Stimulated activated CD8-positive, alpha-beta memory T cell treated with anti-CD3 and anti-CD28 coated beads, Interleukin-4, amount 100 ng/mL, for 4 hours (primary cell): ENCODE measurements at places on chromosomes 3 and 15.

DNA sequence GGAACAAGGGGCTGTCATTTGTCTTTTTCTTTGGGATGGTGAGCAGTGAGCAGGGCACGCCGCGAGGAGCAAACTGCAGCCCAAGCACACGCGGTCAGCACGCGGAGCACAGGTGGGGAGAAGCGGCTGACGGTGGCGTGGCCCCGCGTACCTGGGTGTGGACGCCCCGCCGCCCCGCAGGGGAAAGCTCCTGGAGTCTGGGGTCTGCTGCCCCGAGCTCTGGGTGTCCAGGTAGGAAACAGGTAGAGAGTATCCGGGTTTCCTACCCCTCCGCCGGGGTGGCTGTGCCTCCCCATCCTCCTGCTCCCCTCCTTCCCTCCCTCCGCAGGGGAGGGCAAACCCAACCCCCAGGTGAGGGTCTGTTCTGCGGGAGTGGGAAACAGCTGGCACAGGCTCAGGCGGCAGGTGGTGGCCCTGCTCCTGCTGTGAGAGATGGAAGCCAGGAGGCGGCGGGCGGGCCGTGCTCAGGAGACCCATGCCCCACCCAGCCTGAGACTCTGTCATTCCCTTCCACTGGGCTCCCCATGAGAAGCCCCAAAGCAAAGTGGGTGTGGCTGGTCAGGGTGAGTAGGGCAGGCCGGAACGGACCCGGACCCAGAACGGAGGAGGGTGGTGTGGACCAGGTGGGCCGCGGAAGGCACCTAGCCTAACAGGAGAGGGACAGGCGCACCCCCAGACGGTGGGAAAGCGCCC, 56.9 kb upstream of the CGNL1 start:
- no peak for DNase-seq

GRCh38 chr15:28023933-28024888, 74.9 kb downstream of the OCA2 start:
- no peak for DNase-seq

- no peak for DNase-seq
These were observed 274.4 kb downstream of the NFKBIZ start for GRCh38 chr3:102123590-102124190.

DNA sequence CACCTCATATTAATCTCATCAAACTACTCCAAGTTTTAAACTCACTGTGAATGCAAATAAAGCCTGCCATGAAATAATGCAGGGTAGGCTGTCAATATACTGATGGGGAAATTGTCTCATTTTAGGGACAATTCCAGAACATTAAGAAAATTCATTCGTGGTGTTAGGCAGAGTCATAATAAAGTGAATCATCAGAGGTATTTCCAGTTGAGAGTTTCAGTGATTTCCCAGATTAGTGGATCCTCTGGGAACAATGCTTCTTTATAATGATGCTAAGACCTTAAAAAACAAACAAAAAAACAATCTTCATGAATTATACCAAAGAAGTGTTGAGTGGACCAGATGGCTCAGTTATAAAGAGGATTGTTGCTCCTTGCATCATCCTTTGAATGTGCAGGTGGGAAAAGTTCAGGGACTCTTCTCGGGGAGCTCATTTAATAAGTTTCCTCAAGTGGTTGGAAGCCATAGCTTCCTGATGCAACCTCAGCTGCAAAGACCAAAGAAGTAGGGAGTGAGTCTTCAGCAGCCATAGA, 360.9 kb upstream of the TRIM42 start:
- no peak for DNase-seq

- DNase-seq: no peak
These were observed 336.3 kb upstream of the CFAP20DC start for GRCh38 chr3:59386165-59386564.

GRCh38 chr3:189398656-189399055, 226.9 kb downstream of the TPRG1 start:
- DNase-seq: no peak

GRCh38 chr3:57064572-57064971, 4.1 kb downstream of the SPATA12 start:
- DNase-seq: no peak

- DNase-seq: no peak
These were observed 91.5 kb upstream of the C3orf80 start for GRCh38 chr3:160133757-160134156.

GRCh38 chr15:98174841-98175240, 214.3 kb downstream of the ARRDC4 start:
- no peak for DNase-seq

DNA sequence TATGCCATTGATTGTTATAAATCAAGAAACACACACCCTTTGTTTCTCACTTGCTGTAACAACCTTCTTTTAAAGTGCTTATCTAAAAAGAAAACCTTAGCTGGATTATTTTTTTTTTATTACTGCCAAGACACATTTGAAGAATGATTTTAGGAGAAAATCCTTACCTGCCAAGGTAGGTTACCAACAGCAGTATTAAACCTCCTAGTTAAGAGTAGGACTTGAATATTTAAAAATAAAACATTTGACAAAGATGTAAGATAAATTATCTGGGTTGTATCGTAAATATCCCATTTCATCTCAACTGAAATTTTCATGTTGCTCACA, 192.1 kb downstream of the PDZRN3 start:
- no peak for DNase-seq

DNA sequence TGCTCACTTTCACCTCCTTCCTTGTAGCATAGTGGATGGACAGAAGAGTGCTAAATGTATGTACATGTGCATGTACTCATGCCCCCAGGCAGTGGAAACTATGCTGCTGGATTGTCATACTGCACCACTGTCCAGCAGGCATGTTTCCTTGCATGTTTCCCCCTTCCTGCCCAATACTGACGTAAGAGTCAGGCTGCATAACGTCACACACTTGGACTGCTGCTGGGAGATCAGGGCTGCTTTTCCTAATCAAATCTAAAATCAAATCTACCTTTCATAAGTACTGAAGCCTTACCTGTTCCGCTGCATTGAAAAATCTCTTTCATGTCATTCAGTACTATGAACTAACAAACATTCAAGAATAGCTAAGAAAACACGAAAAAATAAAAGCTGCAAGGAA, 67.9 kb upstream of the ROBO1 start:
- DNase-seq: no peak

- no peak for DNase-seq
These were observed 34.6 kb downstream of the FGD5 start for GRCh38 chr3:14853271-14853951.

- no peak for DNase-seq
These were observed 13.9 kb downstream of the CHST13 start for GRCh38 chr3:126537730-126538281.

- no peak for DNase-seq
These were observed 1.4 kb downstream of the ZNF609 start for GRCh38 chr15:64461721-64462162.

DNA sequence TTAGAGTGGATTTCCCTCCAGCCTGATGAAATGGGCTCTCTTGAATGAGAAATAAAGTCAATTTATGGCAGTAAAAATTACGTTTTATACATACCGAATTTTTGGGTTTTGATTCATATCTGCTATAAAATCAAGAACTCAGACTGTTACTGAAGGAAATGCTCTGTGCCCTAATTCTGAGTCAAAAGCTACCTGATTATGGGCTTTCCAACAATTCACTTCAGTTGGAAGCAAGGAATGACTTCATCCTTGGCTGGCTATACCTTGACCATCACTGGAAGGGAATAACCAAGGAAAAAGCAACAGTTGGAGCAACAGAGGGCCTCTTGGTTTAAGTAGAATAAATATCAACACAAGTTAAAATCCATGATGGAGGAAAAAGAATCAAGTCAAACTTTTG, 88.6 kb downstream of the ZNF385D start:
- no peak for DNase-seq

DNA sequence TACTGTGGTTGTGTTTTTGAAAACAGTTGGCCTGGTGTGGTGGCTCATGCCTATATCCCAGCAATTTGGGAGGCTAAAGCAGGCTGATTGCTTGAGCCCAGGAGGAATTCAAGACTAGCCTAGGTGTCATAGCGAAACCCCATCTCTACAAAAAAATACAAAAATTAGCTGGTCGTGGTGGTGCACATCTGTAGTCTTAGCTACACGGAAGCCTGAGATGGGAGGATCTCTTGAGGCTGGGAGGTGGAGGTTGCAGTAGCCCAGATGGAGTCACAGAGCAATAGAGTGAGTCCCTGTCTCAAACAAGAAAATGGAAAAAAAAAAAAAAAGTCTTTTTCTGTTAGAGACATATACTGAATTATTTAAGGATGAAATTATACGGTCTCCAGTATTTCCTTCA, 14.7 kb upstream of the LRRFIP2 start:
- no peak for DNase-seq

GRCh38 chr3:100175637-100176280, 61.5 kb upstream of the FILIP1L start:
- DNase-seq: no peak

- no peak for DNase-seq
These were observed 111.8 kb upstream of the PROK2 start for GRCh38 chr3:71896751-71897150.

DNA sequence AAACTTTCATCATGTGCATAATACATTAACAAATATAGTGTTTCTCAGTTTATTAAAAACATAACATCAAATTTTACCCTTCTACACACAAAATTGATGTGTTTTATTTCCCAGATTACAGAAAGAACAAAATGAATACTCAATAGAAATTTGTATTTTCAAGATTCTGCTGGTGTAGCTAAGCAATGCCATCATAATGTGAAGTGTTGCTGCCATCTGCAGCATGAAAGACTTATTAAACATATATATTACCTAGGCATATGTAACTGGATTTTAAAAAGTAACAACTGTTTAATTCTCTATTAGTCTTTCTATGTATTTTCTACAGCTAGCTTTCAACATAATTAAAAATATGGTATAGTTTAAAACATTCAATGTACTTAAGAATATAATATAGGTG, 27.5 kb downstream of the PLSCR5 start:
- DNase-seq: no peak

DNA sequence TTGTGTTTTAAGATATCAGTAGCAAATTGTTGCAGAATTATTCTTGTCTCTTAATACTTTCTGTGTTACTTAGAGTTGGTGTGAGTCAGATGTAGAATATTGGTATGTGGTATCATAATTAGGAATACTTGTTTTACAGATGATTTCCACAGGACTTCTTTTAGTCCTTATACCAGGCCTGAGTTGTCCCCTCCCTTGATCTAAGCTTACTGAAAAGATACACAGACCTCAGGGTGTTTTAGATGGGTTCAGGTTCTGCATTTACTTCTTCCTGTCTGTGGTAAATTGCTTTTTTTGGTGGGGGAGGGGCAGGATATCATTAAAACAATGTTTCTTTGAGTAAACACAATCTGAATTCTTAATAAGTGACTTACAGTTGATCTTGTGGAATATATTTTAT, 14.2 kb downstream of the DZIP3 start:
- no peak for DNase-seq

- DNase-seq: no peak
These were observed 597 bp upstream of the CAMK1 start for GRCh38 chr3:9770276-9770812.

DNA sequence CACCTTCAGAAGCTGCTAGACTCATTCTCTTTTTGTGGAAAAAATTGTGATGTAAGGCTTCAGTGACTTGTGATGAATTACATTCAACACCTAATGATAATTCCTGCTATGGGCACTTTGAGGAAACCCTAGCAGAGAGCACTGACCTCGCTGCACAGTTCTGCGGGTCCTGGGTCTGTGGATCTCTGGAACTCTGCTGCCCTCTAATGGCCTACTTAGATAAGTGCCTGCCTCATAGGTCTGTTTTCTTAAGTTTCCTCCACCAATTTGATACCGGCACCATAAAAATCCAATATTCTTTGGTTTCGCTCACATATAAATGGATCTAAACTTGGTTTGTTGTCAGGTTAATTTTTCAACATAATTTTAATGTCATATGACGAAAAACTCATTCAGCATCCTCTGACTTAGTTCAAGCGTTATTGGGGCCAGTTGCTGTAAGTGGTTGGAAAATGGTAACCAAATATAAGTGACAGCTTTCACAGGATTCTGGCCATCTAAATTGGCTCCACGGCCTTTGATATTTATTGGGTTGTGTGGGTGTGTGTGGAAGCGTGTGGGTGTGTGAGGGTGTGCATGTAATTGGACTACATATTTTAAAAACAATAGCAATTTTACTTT, 10.4 kb downstream of the SLITRK3 start:
- no peak for DNase-seq

GRCh38 chr3:183312433-183312832, 59.4 kb downstream of the B3GNT5 start:
- no peak for DNase-seq

DNA sequence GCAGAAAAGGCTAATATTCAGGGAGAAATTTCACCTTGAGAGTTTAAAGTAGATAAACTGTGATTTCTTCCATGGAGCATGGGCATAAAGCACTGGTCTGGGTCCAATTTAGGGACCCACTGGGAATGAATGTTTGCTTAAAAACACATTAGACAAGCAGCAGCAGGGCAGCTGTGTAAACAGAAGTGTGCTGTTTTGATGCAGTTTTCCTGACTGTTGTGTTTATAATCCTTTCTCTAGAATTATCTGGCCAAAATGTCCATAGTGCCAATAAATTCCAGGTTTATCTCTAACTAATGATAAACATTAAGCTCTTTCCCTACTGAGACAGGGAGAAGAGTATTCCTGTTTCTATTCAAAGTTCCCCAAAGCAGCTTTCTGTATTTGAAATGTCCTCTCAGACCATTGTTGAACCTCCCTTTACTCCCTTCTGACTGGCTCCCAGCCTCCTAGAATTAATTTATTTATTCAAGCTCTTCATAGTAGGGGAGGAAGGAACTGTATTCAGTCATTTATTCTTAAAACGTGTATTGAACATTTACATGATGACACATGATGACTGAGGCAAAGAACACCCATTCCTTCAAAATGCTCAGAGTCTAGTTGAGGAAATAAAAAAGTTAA, 7.0 kb upstream of the TM4SF18 start:
- no peak for DNase-seq

GRCh38 chr15:100250176-100250800, 91.5 kb downstream of the ADAMTS17 start:
- DNase-seq: no peak

DNA sequence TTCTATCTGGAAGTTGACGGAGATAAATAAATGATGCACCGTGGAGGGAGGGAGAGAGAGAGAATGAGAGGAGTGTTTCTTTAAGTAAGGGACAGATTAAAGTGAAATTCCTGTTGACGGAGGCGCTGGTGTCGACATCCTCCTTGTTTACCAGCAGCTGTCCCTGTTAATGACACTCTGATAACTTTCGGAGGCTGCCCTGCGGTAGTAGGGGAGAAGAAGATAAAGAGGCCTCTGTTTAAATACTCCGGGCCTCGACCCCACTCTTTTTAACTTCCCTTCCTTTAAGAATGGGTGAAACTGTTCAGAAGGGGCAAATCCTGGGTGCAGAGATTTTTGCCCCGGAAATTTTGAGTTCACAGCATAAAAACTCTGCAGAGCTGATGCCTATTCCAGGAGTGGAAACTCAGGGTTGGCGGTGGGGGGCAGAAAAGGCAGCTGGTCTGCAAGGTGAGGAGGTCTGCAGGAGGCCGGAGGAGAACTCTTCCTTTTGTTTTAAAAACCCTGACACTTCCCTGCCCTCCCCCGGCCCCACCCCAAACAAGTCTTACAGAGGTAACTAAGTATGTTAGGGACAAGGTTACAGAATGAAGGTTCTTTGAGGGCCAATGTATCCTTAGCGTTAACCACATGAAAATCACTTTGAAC, 276.6 kb upstream of the NR2F2 start:
- DNase-seq: no peak

- no peak for DNase-seq
These were observed 26.1 kb downstream of the SHF start for GRCh38 chr15:45161666-45162065.
